ENCODE measurements at places on chromosomes 1 and 21. TPM values are rescaled to one million over a fixed set of nuclear protein-coding genes. Genes with fewer than 3 reads are reported as not detected.

- DNase-seq = no peak
These were observed 99.7 kb upstream of the CD34 start for GRCh38 chr1:208010487-208011071.

GRCh38 chr21:36860736-36861594, 105.5 kb downstream of the HLCS start:
- DNase-seq = no peak

DNA sequence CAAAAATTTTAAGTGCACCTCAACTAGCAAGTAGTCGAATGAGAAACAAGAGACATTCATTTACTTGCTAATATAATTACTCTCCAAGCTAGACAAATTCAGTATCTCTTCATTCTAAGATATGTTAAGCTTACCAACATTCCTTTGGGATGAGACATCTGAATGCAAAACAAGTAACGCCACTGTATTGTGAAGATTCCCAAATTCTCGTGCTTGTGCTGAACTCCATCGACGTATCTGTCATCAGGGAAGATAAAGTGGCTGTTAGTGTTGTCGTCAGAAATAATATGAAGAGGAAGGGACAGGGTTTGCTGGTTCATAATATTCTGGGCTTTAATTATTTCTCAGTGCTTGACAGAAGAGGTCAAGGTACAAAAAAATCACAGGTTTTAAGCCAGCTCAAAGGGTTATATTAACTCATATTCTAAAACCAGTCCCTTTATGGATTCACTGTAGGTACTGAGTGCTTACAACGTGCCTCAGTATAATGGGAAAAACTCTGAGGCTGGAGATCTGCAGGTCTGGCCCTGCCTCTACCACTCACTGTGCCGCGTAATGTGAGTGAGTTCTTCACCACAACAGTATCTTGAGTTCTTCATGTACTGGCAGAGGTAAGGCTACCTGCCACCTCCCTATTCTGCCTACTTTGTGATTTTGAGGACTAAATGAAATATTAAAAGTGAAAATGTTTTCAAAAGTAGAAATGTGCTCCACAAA, 42.0 kb downstream of the PCSK9 start:
- no peak for DNase-seq

GRCh38 chr1:85048296-85049064, at the start of gene MCOLN3:
MCOLN3 (minus strand) TSS chr1:85048500; CDS start chr1:85045360, 3,140 bp downstream.
- peak; percentile 53 for DNase-seq

Gene LIPI
- not detected for total RNA-seq

DNA sequence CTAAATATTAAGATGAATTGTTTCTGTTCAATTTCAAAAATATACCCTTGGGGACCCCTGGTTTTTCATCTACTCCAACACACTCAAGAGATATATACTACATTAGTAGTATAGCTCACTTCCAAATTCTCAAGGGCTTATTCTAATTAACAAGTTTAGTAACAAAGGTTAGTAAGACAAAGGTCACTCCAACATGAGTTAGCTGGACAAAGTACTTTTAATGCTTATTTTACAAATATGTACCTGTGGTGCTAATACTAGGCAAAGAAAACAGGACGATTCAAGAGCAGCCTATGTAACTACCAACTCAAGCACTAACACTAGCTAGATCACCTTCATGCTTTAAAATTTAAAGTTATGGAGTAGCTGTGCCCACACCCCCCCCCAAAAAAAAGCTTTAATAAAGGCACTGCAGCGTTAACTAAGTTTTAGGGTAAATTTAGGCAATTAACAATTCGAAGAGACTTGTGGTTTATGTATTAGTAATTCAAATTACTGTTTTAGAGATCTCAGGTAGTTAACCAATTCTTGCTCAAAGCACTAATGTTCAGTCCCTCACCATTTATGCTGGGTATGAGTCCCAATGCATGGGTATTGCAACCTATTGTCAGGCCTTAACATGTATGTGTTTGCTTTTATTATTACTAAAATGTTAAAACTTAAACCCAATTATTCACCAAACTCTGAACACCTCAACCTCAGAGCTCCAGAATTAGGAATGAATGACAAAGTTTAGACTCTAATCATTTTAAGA, 14.1 kb downstream of the HNRNPU start:
- DNase-seq = no peak
